ENCODE measurements at places on chromosomes 2 and 18.

DNA sequence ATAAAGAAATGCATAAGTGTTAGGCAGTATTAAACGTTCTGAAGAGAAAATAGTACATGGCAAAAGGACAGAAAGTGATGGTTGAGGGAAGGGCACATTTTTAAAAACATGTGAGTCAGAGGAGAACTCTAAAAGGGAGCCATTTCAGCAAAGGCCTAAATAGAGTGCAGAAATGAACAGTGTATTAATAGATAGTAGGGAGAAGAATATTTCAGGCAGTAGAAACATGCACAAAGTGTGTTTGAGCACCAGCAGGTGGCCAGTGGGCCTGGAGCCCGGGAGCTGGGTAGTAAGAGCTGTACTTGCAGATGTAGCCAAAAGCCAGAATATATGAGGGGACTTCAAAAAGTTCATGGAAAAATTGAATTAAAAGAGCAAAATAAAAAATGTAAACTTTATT, 288.1 kb upstream of the FIGN start:
- DNase-seq, result no peak

GRCh38 chr2:178863856-178864620, 56.8 kb upstream of the TTN start:
- no peak for DNase-seq

DNA sequence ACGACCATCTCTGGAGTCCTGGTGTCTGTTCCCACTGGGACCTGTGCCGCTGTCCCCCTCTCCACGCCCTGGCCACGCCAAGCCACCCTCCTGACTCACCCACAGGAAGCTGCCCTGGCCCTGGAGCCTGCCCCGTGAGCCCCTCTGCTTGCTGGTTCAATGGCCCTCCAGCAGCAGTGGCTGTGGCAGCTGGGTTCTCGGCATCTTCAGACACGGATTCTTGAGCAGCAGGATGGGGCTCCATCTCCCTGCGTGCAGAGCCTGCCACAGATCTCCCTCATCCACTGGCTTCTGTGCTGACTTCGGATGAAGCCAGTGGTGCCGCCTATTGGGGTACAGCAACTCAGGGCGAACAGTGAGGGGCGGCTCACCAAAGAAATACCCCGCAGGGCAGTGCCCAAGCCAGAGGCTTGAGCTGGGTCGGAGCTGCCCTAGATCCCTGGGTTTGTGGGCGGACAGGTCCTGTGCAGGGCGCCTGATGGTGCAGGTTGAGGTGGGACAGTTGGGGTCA, 14.0 kb downstream of the CAPN10 start:
- no peak for DNase-seq

GRCh38 chr2:28080911-28081310, 190.4 kb downstream of the BABAM2 start:
- no peak for DNase-seq

DNA sequence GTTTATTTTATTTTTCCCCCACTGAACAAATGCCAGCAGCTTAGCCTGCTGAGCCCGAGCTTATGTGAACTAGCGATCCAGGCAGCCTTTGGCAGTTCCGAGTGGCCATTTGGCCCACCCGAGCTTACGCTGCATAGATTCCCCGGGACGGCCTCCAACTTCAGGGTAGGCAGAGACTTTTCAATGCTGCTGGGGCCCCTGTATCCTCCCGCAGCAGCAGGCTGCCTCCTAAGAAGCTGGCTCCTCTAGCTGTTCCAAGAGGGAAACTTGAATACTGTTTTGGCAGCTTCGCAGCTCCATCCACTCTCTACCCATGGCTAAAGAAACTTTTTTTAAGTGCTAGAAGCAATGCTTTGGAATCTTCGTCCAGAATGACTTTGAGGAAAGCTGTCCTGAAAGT, 295.2 kb downstream of the SS18 start:
- DNase-seq, result no peak

DNA sequence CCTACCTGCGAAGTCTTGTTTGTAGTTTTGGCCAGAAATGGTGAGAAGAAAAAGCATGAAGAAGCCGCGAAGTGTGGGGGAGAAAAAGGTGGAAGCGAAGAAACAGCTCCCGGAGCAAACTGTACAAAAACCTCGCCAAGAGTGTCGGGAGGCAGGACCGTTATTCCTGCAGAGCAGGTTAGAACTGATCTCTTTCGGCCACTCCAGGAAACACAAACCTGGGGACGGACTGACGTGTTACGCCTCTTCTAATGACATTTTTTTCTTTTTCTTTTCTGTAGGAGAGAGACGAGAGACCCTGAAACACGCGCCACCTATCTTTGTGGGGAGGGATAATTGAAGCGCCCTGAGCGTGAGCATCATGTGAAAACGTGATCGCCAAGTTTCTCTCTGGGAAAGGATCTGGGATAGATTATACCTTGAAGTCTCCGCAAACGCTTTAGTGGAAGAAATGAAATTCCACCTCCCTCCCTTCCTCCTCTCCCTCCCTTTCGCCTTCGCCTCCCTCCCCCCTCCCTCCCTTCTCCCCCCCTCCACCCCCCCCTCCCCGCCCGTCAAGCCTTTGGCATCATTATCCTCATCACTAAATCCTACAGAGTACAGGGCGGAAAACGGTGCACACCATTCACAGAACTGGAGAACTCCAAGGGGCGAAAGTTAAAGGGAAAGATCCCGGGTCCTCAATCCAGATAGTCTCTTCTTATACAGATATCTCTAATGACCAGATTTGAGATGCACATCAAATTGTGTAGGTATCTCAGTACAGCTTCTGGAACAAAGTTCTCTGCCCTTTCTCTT, at the start of gene ZEB2:
Gene ZEB2, minus strand, starts transcription at position 186 of the 798 bp plus-strand sequence. CDS start 2,769 bp downstream, outside the sequence.
- DNase-seq, result no peak

GRCh38 chr2:144389151-144389929, 130.6 kb downstream of the ZEB2 start:
- DNase-seq, result no peak

DNA sequence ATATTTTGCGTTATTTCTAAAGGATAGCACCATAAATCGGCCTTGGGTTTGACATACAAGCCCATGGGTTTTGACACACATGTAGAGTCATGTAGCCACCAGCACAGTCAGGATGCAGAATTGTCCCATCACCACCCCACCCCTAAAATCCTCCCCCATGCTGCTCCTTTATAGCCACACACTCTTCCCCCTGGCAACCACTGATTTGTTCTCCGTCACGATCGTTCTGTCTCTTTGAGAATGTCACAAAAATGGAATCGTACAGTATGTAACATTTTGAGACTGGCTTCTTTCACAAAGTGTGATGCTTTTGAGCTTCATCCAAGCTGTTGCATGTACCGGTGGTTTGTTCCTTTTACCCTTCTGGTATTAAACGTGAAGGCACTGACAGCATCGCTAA, 39.1 kb downstream of the CRACDL start:
- DNase-seq, result no peak

- DNase-seq, result no peak
Measured at GRCh38 chr2:164032995-164033394, 297.2 kb upstream of the FIGN start.

DNA sequence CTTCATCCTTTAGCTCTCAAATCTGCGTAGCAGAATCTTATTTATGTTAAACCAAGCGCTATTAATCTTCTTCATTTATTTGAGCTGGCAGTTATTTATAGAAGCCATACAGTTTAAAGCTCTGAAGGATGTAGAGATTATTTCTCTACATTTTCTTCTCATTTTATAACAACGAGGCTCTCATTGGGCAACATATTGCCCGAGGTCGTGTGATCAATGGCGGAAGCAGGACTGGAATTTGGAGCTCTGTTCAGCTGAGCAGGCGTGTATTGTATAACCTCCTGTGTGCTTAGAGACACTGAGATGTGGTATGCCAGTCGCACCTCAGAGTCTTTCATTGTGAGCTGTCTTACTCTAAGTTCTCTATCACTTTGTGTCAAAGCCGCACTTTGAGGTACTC, 17.5 kb upstream of the DRC1 start:
- DNase-seq, result no peak

DNA sequence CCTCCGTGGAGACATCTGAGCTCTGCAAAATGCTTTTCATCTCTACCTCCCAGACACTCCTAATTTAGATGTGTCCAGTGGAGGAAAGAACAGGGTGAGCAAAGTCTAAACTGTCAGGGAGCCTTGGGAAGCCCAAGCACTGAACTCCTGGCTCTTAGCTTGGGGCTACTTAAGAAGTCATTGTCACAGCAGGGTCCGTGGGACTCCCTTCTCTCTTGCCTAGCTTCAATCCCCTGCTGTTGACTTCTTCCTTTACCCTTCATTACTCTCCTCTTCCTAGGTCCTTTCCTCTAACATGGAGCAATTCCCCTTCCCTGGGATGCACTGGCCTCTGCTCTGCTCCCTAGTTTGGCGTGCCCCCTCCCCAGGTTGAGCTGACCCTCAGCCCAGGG, 3.4 kb downstream of the OSR1 start:
- no peak for DNase-seq

GRCh38 chr2:58739033-58739432, 497.9 kb upstream of the FANCL start:
- DNase-seq, result no peak

DNA sequence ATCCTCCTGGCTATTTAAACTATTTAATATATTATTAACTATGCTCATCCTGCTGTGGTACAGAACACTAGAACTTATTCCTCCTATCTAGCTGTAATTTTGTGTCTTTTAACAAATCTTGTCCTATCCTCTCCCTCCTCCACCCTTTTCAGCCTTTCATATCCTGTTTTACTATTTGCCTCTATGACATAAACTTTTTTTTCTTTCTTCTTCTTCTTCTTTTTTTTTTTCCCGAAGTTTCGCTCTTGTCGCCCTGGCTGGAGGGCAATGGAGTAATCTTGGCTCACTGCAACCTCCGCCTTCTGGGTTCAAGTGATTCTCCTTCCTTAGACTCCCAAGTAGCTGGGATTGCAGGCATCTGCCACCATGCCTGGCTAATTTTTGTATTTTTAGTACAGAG, 201.5 kb downstream of the LPIN1 start:
- DNase-seq, result no peak

DNA sequence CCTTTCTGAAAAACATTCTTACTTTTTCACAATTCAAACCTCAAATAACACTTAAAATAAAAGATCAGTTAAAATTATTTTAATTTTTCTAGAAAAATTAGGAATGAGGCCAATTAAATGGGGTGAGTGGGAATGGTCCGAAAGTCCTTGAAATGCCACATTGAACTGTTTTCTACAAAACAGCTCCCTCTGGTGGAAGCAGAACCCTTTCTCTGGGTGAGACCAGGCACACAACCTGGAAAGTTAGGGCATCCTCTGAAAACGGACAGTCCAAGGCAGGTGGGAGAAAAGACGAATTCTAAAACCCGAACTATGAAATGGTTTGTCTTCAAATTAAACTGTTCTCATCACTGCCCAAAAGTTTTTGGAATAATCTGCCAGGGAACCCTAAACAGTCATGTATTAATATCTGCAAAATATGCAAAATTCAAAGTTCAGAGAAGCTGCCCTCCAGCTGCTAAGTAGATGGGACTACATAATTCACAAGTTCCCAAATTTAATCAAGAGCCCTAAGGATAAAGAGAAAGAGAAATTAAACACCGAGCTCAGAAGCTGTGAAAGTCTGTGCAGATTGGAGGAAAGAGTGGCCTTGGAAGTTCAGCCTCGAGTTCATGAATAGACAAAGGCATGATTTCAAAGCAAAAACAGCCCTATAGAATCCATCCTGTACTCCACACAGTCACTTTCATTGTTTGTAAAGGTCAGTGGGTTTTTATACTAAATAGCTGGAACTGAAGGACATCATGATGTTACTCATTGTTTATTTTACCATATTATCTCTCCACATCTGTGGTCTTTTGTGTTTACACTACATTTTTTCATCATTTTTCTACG, 108.3 kb downstream of the PIEZO2 start:
- peak; percentile 54 for DNase-seq

DNA sequence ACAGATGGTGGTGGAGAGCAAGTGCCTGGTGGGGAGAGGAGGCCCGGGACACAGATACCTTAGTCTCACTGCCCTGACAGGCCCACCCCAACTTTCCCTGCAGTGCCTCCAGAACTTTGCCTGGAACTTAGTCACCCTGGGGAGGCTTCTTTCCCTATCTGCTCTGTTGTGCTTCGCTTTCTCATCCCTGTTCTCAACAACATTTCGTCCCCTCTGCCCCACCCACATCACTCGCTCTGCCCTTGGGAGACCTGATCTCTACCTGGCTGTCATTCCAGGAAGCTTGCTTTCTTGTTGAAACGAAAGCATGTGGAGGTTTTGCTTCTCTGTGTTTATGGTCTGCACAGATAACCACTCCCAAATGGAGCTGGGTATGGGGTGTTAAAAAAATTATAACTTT, 93.8 kb downstream of the PRKCE start:
- no peak for DNase-seq

- no peak for DNase-seq
Measured at GRCh38 chr2:216447293-216447692, 35.0 kb downstream of the SMARCAL1 start.

DNA sequence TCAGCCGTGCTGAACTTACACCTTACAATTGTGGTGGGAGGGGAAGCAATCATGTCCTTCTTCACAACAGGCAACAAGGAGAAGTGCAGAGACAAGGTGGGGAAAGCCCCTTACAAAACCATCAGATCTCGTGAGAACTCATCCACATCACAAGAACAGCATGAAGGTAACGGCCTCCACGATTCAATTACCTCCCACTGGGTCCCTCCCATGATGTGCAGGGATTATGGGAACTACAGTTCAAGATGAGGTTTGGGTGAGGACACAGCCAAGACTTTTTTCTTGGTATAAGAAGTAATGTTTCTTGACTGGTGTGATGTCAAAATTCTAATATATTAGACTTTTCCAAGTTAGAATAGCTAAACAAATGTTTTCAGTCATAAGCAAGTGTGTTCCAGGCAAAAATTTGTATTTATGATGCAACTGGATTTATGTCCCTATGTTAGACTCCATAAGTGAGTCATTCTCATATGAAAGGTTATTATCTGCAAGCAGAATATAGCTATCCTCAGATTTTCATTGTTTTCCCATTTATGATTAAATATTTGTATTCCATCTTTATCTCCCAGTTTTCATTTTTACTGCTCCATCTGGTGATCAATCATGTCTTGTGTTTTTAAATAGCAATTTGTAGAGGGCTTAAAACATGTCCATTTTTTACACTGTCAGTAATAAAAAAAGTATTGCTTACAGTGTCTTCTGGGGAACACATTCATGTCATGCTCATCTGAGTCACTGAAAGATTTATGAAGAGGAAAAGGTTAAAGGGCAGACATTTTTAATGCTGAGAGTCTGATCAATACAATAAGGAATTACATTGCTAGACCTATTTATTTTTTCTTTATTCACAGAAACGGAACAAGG, 995.2 kb upstream of the CDH2 start:
- DNase-seq, result no peak

GRCh38 chr2:51633073-51633472, 601.1 kb upstream of the NRXN1 start:
- DNase-seq, result no peak

- no peak for DNase-seq
Measured at GRCh38 chr2:11270891-11271290, 73.5 kb downstream of the ROCK2 start.

GRCh38 chr2:227577555-227577954, 21.1 kb upstream of the SCYGR2 start:
- no peak for DNase-seq

DNA sequence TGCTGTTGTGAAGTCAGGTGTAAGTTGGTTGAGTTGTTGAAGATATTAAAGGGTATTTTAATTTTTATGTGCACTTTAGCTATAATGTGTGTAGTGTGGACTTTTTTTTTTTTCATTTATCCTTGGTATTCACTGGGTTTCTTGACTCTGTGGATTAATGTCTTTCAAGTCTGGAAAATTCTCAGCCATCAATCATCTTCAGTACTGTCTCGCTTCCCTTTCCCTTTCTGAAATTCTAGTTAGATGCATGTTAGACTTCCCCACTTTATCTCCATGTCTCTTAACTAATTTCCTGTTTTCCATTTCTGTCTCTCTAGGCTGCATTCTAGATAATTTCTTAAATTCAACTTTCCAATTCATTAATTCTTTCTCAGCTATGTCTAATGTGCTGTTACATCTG, 247.7 kb upstream of the REV1 start:
- DNase-seq, result no peak

Measured in renal cortex interstitium (tissue), 15 donors.